ENCODE measurements at places on chromosomes 5 and 9. TPM values are rescaled to one million over a fixed set of nuclear protein-coding genes. Genes with fewer than 3 reads are reported as not detected.
A peak's percentile ranks its signal among the peaks of the same experiment; 100 is the strongest.

DNA sequence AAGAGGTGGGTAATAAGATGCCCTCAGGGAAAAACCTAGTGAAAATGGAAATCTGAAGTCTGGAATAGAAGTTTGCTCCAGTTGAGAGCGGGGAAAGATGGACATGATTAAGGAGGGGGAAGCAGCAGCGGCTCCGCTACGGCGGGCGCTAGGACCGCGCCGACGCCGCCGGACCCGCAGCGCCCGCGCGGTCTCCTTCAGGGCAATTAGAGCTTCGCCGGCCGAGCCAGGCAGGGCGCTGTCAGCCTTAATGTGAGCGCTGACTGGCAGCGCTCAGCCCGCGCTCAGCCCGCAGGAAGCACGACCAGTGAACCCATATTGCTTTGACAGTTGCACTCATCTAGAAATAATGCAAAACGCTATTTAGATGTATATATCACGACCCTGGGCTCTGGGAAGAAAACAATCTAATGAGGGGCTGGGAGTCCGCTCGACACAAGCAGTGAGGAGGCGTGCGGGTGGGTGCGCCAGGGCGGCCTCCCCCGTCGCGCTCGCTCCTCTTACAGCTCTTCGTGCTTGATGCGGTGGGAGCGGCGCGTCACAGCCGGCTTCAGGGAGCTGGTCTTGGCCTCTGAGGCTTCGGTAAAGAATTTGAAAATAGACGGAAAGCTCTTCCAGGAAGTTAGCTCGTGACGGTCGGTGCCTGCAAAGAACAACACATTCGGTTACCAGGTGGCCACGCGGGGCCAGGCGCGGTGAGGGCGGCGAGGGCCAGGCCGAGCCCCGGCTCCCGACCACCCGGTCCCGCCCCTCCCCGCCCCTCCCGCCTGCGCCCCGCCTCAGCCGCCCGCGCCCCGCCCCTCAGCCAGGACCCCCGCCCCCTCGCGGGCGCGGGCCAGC lies 37.7 kb downstream of the NR2F1 start:
- no peak for DNase-seq

DNA sequence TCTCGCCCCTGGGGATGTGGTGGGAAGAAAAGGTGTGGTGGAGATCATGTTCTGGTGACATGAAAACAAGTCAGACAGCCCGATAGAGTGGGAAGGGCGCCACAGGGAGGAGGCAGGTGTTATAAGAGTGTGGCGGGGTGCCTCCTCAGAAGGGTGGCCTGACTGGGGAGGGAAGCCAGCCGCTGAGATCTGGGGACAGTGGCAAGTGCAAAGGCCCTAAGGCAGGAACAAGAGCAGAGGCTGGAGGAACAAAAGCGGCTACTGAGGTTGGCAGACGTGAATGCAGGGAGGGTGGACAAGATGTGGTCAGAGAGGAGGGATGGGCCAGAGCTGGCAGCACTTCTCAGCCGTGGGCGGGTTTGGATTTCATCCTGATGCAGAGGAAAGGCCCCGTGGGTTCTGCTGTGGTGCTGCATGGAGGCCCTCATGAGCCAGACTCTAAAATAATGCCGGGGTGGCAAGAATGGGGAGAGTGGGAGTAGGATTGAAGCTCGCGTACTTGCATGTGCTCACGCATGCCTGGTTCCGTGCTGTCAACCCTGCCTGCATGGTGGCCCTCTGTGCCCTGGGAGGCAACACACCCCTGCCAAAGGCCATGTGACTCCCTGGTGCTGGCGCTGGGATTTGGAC lies 89.2 kb downstream of the MVB12B start:
- DNase-seq, result no peak

- DNase-seq, result no peak
Measured at GRCh38 chr5:43425983-43426382, 13.8 kb upstream of the CCL28 start.

- DNase-seq, result no peak
Measured at GRCh38 chr5:127583866-127584265, 65.0 kb upstream of the CTXN3 start.

GRCh38 chr5:24347158-24347557 lies 297.6 kb downstream of the CDH10 start:
- no peak for DNase-seq

DNA sequence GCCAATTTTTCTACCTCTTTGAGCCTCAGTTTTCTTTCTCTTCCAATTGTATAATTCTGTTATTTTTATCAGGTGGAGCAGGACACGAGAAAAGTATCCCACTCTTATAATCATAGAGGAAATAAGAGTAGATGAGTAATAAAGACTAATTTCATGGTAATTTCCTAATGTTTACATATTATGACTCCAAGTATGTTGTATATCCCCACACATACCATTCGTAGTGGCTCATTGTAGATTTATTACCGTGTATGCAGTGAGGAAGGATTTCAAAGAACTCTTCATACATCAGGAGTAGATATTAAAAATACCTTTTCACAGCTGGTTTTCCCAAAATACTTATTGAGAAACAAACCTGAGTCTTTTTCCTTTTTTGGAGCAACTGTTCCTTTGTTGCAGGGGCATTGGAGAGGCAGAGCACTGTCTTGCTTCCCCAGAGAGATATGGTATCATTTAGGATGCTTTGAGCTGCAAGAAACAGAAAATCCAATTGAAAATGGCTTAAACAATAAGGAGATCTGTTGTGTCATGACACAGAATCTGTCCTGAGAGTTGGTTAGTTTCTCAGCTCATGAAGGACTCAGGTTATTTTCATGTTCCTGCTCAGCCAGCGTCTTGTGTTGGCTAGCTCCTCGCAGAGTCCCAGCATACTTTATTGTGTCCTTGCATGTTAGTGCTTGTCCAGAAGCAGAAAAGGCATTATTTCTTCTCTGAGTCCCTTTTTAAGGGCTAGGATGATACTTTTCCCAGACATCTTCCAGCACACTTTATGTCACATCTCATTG lies 291.2 kb downstream of the ARHGAP26 start:
- DNase-seq, result no peak

DNA sequence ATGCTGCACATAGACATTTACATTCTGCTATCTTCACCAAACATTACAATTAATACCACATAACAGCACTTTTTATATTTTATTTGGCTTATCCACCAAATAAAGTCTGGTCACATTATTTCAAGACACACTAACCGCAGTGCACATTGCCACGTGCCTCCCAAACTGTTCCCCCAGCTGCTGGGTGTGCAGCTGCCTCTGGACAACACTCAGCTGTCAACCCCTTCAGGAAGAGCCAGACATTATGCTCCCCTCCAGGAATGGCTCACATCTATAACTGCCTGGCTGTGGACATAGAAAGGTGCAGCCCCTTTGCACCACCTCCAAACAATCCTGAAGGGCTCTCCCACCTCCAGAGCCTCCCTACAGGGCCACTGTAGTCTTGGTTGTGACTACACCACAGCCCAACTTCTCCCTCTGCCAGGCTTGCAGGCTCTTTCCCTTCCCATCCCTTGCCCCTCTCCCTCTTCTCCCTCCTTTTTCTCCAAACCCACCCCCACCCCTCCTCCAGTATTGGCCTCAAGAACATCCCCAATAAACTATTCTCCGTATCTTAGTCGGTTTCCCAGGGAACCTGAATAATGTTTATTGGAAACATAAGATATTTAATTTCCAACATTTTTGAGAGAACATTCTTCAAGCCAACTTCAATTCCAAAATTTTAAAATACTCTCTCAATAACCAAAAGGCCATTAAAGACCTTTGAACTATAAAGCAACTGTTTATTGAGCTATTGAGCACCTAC lies 372.3 kb downstream of the CTNND2 start:
- DNase-seq, result no peak

GRCh38 chr9:123049589-123050222 lies 16.2 kb downstream of the GPR21 start:
- DNase-seq, result no peak

The NREP gene
- 6.1 TPM for total RNA-seq

GRCh38 chr5:96026406-96027041 lies 64.9 kb upstream of the ELL2 start:
- DNase-seq, result no peak

- DNase-seq, result no peak
Measured at GRCh38 chr9:95552814-95553546, 36.2 kb upstream of the PTCH1 start.

- no peak for DNase-seq
Measured at GRCh38 chr5:88544671-88545070, 276.0 kb upstream of the TMEM161B start.

DNA sequence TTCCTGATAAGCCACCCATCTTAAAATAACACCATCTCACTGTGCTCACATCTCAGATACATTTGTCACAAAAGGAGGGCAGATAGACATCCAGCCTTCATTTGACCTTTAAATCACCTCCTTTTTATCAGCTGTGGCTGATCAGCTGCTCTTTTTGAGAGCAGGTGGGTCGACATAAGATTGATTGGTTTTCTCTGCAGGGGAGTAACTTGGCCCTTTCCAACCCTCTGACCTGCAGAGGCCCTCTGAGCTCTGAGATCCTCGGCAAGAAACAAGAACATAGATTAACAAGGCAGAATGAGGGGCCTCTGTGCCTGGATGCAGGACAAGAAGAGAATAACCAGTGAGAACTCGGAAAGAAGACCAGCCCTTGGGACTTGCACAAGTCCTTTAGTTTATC lies 33.5 kb upstream of the GLRA1 start:
- no peak for DNase-seq

GRCh38 chr5:35776757-35777156 lies 79.9 kb upstream of the IL7R start:
- DNase-seq, result no peak

- peak; percentile 79 for DNase-seq
Measured at GRCh38 chr5:135599421-135600151, 20.8 kb upstream of the CXCL14 start.

The PLPPR1 gene
- not detected for total RNA-seq

DNA sequence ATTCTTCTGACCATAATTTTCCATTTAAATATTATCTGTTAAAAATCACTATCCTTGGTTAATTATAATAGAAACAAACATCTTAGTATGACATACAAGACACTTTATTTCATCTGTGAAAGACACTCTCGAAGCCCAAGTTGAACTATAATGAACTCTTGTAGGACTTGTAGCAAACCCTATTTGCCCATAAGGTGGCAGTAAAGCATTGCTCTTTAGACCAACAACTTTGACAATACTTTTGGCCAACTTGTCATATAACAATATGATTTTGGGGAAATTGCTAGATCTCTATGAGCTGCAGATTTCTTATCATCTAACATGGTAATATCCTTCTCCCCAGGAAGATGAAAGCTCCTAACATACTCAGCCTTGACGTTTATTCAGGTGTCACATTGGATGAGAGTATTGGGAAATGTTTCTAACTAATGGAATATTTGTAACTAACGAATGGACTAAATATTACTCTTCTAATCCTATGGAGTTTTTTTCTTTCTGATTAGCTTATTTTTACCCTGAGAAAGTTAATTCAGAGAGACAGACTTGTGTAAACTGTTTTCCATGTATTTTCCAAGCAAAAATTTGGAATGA lies 11.0 kb downstream of the SPINK14 start:
- DNase-seq, result no peak

DNA sequence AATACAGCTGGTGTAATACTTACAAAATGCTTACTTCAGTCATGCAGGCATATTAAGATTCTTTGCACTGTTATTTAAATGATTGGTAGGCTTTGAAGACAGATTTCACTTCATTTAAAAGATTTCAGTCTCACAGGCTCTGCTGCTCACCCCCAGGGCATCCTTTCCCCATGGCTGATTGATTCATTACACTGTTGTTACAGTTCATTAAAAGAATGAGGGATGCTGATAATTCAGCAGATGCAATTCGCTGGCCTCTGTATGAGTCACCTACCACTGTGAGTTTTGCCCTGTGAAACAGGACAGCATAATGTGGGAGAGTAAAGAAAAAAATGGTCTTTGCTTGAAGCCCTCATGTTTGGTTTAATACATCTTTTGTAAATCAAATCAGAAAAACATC lies 246.9 kb downstream of the CYLC2 start:
- no peak for DNase-seq

The URM1 gene
- total RNA-seq, result 15.2 TPM

GRCh38 chr9:112777914-112778313 lies 27.4 kb downstream of the SNX30 start:
- peak; percentile 49 for DNase-seq

DNA sequence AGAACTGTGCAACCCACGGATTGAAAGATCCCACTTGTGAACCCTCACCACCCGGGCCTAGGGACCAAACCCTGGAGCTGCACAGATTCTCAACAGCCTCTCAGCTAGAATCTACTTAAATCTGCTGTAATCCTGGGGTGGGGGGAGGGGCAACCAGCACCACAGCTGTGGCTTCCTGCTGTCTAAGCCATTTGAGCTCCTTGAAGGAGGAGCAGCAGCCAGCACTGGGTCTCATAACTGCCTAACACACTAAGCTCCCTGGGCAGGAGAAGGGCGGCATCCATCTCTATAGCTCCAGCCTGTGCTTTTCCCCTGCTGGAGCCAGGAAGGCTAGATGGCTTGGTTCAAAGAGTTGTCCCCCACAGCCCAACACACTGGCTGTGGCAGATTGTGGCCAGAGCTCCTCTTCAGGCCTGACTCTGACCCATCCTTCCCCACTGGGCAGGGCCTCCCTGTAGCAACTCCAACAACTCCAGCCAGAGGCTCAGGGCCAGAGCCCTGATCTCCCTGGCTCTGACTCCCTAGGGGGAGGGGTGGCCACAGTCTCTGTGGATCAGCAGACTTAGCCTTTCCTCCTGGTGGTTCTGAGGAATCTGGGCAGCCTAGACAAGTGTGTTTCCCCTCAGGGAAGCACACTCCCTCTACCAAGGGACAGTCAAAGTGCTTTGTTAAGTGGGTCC lies 72.0 kb upstream of the C9orf72 start:
- DNase-seq, result no peak

The HSPB3 gene
- total RNA-seq, result not detected

The DMRT2 gene
- total RNA-seq, result 2.5 TPM

DNA sequence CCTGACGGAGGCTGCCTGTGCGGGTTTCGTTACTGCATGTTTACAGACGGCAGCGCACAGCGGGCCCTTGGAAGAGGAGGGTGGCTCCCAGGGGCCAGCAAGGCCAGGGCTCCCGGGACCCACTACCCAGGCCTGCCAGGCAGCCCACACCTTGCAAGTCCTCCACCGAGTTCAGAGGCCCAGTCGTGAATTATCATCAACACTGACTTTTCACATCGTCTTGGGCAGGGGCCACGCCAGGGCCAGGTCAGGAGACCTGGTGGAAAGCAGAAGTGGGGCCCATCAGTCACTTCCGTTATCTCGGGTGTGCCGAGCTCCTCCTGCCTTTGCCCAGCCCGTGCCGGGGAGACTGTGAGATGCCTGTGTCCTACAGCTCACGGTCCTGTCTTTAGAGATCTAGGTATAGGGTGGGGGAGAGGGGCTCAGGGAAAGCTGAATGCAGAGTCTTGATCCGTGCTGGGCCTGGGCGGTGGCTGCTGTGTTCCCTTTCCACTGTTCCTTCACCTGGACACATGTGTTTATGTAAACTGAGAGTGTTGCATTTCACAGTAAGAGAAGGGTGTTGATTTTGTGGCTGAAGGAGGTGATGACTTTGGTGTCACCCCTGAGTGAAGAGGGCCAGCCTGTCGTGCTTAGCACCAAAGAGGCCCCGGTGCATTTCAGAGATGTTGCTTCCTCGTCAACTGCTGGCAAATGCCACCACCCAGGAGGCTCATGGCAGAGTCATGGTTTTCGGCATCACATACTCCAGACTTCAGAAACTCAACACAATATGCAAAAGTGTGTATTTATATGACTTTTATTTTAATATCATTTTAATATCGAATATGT lies 175.2 kb downstream of the GAPVD1 start:
- no peak for DNase-seq

The CCDC69 gene
- total RNA-seq, result 84.5 TPM
